ENCODE measurements at places on chromosomes 5 and 9.

GRCh38 chr9:113590991-113591898 lies 127.7 kb downstream of the RGS3 start:
- DNase-seq = no peak

DNA sequence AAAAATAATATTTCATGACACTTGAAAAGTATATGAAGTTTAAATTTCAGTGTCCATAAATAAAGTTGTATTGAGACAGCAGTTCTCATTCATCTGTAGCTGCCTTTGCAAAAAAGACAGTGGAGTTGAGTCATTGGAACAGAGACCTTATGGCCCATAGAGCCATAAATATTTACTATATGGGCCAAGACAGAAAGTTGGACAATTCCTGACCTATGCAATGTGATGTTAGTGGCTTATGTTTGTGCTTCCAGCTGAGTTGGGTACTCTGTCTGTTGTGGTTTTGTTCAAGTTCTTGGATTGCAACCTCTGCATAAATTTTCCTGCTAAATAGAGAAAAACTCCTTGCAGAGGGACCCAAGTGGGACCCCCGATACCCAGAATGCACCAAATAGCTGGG lies 69.8 kb downstream of the KCNIP1 start:
- no peak for DNase-seq

GRCh38 chr9:137672907-137673791 lies 54.3 kb downstream of the EHMT1 start:
- DNase-seq = no peak

- DNase-seq = no peak
These were observed 71.1 kb upstream of the NEURL1B start for GRCh38 chr5:172569861-172570558.

- DNase-seq = no peak
These were observed 118.7 kb downstream of the TTLL11 start for GRCh38 chr9:121974421-121974820.

GRCh38 chr5:146363161-146363874 lies 24.7 kb downstream of the POU4F3 start:
- no peak for DNase-seq

GRCh38 chr5:139958432-139959148 lies 84.5 kb downstream of the NRG2 start:
- DNase-seq = no peak

- no peak for DNase-seq
These were observed 7.2 kb upstream of the ABLIM3 start for GRCh38 chr5:149133795-149134777.

GRCh38 chr9:92631452-92632343 lies 38.2 kb downstream of the IPPK start:
- no peak for DNase-seq

DNA sequence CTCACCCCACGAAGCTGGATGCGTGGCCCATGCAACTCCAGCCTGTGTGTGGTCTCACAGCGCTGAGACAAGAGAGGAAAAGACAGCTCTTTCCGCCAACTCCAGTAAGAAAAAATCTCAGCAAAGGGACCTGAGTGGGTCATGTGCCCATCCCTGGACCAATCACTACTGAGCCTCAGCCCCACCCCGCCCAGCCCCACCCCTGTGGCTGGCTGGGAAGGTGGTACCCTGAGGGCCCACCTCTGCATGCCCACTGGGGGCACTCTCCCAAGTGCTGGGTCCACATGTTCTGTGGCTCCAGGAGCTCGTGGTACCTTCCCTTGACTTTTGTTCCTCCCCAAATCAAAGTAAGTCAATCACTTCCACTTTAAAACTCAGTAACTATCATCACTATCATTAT lies 105.1 kb upstream of the SMIM23 start:
- no peak for DNase-seq

- no peak for DNase-seq
These were observed 5.2 kb upstream of the FCN2 start for GRCh38 chr9:134875371-134875770.

DNA sequence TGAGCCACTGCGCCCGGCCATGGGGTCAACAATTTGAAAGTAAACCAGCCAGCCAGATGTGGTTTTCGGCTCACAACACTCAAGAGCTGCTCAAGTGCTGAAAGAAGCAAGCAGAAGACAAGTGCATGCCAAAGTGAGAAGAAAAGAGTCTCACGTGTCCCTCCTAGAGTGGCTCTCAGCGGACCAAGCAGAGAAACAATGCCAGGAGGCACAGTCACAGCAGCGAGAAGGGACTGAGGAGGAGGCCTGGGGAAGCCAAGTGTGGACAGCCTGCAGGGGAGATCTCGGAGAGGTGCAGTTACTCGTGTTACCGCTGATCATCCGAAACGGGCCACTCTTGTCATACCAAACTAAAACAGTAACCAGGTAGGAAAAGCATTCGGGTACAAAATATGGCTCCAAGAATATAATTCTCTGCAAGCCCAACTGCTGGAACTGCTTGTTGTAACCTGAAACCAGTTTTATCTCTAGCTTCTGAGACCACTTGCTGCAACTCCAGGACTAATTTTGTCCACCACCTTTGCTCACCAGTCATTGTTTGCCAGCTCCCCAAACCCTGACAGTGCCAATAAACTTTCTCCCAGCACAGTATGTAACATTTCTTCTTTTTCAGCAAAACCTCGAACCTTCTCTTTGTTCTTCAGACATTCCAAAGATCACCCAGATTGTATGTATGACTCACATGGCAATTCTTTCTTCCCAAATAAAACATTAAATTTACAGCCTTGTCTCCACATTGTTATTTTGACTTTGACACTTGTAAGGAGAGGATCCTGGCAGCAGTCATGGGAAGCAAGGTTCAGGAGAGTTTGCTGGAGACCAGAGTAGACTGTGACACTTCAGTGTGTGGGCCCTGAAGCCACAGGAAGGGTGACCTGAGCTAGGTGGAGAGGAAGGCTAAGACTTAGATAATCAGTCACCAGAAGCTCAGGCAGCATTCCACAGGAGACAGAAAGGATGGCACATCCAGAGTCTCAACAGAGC lies 6.3 kb downstream of the SLC35D2 start:
- no peak for DNase-seq

DNA sequence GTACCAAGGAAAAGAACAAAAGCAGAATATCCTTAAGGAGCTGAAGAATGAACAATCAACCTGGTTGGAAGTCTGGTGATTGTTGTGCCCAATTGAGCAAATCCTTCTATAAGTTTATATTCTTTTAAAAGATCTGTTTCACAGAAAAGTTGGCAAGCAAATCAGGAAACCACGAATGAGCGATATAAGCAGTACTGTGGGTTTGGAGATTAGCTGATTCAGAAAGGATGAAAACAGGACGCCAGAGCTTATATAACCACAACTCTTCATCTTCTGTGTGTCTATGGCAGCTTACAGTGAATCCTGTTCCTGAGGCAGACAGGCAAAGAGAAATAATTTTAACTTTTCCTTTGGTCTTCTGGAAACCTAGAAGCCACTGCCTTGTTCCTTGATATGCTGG lies 61.7 kb downstream of the SLC38A9 start:
- no peak for DNase-seq

DNA sequence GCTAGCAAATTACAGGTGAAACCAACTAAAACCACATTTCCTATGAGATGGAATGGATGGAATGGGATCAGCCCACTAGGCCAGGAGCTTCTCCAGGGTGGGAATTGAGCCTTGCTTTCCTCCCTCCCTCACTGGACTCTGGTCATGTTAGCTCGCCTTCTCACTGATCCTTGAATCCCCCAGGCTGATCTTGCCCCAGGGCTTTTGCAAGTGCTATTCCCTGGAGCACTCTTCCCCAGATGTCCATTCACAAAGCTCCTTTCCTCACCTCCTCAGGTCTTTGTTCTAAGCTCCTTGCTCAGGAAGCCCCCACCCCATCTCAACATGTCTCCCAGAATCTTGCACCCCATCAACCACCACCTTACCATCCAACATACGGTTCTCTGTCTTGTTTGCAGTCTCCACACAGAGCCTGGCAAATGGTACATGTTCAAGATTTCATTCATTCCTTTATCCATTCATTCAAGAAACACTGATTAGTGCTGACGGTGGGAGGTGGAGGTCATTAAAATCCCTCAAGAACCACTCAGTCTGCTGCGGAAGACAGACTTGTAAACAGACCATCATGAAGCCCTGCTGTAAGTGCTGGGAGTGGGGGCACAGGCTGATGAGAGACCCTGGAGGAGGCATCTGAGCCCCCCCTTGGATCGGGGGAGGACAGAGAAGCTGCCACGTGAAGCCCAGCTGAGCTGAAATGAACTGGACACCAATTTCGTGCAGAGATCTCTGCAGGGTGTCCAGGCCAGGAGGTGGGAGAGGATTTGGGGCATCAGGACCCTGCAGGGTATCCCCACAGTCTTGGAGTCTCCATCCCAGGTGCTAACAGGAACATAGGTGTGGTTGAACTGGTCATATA lies 141.7 kb downstream of the BARX1 start:
- no peak for DNase-seq

DNA sequence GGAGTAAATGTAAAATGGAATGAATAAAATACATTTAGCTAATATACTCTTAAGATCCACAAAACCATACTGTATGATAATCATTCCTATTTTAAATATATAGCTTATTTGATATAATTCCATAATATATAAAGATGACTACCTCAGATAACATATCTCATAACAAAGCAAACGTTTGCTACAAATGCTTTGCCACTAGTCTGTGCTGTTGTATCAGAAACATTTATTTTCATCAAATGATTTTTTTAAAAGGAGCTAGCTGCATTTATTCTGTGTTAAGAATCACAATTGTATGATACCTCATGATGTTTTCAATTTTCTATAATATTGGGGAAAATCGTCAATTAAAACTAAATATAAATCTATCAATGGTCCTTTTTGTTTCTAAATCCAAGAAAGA lies 567.2 kb downstream of the PTPRD start:
- DNase-seq = no peak

GRCh38 chr5:164058621-164059020 lies 553.2 kb downstream of the MAT2B start:
- DNase-seq = no peak

- no peak for DNase-seq
These were observed 55.5 kb downstream of the C5orf15 start for GRCh38 chr5:133912951-133913350.

Measured in stimulated activated CD8-positive, alpha-beta memory T cell treated with anti-CD3 and anti-CD28 coated beads, Interleukin-2, amount 100 ng/mL, for 1 hour (primary cell).